Activated naive CD8-positive, alpha-beta T cell treated with anti-CD3 and anti-CD28 coated beads for 36 hours (primary cell): ENCODE measurements at places on chromosomes 16 and 17. TPM values are rescaled to one million over a fixed set of nuclear protein-coding genes. Genes with fewer than 3 reads are reported as not detected.

Gene CDC42EP4
- 0.98 TPM for total RNA-seq

Gene ACADVL
- total RNA-seq: 256 TPM

Gene TNFAIP1
- 23.2 TPM for total RNA-seq

Gene RANBP10
- total RNA-seq: 16.2 TPM

Gene TAC4
- total RNA-seq: not detected

Gene CCL1
- total RNA-seq: not detected

Gene GCGR
- total RNA-seq: not detected

Gene NOXO1
- not detected for total RNA-seq

Gene OR4D1
- 0.14 TPM for total RNA-seq

Gene PPP1R27
- total RNA-seq: not detected

Gene TEKT1
- not detected for total RNA-seq

Gene SOST
- not detected for total RNA-seq

Gene AATK
- 0.21 TPM for total RNA-seq

Gene NUDT7
- total RNA-seq: 4.3 TPM

Gene NT5M
- total RNA-seq: 6.1 TPM

Gene TBC1D3L
- 4.5 TPM for total RNA-seq

Gene TMEM88
- total RNA-seq: 4.2 TPM

Gene PDIA2
- total RNA-seq: not detected

Gene ITGB3
- not detected for total RNA-seq

Gene OMG
- total RNA-seq: 0.14 TPM

Gene SLFN12L
- total RNA-seq: 32.6 TPM

Gene PLK1
- total RNA-seq: 97.8 TPM

Gene TOX3
- not detected for total RNA-seq

Gene NLRP1
- total RNA-seq: 17.2 TPM

Gene CSF3
- not detected for total RNA-seq

Gene ARHGAP23
- 0.08 TPM for total RNA-seq

Gene MMP28
- 0.50 TPM for total RNA-seq

Gene PPP1R1B
- not detected for total RNA-seq

Gene CLEC3A
- total RNA-seq: not detected

Gene GUCY2D
- total RNA-seq: not detected

Gene TBC1D3B
- 2.6 TPM for total RNA-seq

Gene CIBAR2
- total RNA-seq: not detected

Gene CALCOCO2
- total RNA-seq: 69.3 TPM

Gene MYH13
- not detected for total RNA-seq

Gene HOXB5
- total RNA-seq: not detected

Gene TPPP3
- total RNA-seq: not detected

Gene CRHR1
- total RNA-seq: not detected

Gene HYDIN
- not detected for total RNA-seq

Gene MPP3
- 1.1 TPM for total RNA-seq

Gene ANKFN1
- not detected for total RNA-seq

Gene KRTAP4-4
- not detected for total RNA-seq

Gene LMF1
- 7.0 TPM for total RNA-seq

Gene C17orf67
- 1.5 TPM for total RNA-seq
